ENCODE measurements at places on chromosomes 1 and 21. TPM values are rescaled to one million over a fixed set of nuclear protein-coding genes. Genes with fewer than 3 reads are reported as not detected.

- no peak for DNase-seq
These were observed 19.0 kb downstream of the CRYZ start for GRCh38 chr1:74713849-74714248.

GRCh38 chr1:170893655-170894297 is 41.6 kb upstream of the MROH9 start:
- no peak for DNase-seq

- no peak for DNase-seq
These were observed 200.0 kb downstream of the SLC45A1 start for GRCh38 chr1:8517661-8518489.

The KDM5B gene
- total RNA-seq = 63.1 TPM

- DNase-seq = no peak
These were observed 238.2 kb downstream of the GRIK3 start for GRCh38 chr1:36796106-36796590.

The TRAF3IP3 gene
- 2.3 TPM for total RNA-seq

DNA sequence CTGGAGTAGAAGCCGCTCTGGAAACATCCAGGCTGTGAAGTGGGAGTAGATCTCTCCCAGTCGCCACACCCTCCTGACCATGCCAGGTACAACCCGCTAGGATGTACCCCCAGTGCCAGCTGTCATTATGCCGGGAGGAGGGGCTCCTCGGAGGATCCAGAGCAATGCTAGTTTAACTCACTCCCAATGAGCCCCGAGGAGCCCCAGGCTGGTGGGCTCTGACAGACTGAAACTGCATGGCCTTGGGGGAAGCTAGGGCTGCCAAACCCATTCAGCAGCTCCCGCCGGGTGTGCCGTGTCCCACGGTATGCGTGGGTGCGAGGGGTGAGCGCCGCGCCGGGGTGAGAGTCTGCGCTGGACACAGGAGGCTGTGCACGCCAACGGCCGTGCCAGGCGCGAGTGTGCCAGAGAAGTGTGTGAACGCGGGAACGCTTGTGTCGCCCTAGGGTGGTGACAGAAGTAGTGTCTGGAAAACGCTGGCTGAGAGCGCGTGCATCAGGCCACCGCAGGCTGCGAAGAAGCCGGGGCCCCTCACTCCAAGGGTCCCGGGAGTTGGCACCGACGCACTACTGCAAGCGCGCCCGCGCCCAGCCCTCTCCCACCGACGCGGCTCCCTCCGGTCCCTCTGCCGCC is 177.1 kb upstream of the EDN2 start:
- no peak for DNase-seq

- peak; percentile 69 for DNase-seq
These were observed 408 bp downstream of the LMO4 start for GRCh38 chr1:87329051-87329525.

DNA sequence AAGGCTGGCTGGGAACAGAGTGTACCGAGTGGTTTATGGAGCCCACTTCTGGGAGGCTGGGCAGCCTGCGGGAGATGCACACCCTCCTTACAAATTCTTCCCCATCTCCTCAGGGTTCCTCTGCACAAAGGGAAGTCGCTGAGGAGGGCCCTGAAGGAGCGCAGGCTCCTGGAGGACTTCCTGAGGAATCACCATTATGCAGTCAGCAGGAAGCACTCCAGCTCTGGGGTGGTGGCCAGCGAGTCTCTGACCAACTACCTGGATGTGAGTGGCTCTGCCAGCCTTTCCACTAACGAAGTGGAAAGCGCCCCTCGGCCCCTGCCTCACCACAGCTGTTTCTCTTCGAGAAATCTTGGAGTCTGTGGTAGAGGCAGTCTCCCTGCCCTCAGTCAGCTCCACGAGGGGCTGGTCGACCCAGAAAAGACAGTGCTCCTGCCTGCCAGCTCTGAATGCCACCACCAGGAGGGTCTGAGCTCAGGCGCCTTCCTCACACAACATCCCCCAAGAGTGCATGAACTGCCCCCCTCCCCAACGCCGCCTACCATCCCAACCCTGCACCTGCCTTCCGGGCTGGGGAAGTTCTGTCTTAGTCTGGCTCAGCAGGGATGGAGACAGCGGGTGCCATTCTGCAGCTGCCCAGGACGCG is 31.8 kb downstream of the PROK1 start:
- DNase-seq = no peak

GRCh38 chr1:85058786-85059185 is 10.5 kb upstream of the MCOLN3 start:
- no peak for DNase-seq

The PAPPA2 gene
- 2.0 TPM for total RNA-seq

GRCh38 chr1:94070865-94071264 is 50.1 kb downstream of the ABCA4 start:
- DNase-seq = no peak

GRCh38 chr1:93253516-93253915 is 73.0 kb downstream of the CCDC18 start:
- DNase-seq = no peak

DNA sequence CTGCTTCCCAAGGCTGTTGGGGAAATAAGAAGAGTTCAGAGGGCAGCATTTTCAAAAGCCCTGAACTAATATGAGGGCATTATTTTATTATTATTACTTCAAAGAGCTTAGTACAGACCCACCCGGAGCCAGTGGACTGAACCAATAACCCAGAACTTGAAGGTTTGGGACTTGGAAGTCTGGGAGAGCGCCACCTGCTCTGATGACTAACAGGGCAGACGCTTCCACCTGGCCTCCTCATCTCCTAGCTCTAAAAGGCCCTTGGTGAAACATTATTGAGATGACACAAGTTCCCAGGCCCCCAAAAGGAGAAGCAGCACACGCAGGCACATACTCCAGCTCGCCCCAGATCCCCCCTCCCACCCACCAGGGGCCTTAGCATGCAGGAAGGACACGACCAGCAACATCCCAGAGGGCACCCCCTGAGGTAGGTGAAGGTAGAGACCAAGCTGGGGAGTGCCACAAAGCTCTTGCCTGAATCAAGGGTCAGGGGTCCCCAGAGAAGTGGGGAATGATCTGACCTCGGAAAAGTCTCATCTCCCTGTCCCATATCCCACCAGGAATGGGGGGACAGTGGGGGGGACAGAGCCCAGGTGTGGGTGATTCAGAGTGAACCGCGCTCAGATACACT is 1.3 kb downstream of the DLGAP3 start:
- no peak for DNase-seq

DNA sequence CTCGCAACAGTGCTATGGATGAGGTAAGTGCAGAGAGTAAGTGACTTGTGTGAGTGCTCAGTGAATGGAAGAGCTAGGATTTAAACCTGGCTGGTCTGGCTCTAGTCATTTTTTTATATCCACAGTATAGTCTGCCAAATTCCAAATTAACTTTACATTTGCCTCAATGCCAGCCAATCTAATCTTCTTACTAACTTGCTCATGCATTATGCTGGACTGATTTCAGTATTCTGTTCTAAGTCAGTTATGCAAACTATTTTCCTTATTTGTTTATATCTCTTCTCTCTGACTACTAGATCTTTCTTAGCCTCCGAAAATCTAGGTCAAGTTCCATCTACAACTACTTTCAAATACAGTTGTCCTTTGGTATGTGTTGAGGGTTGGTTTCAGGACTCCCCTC is 133.3 kb downstream of the XPR1 start:
- no peak for DNase-seq

DNA sequence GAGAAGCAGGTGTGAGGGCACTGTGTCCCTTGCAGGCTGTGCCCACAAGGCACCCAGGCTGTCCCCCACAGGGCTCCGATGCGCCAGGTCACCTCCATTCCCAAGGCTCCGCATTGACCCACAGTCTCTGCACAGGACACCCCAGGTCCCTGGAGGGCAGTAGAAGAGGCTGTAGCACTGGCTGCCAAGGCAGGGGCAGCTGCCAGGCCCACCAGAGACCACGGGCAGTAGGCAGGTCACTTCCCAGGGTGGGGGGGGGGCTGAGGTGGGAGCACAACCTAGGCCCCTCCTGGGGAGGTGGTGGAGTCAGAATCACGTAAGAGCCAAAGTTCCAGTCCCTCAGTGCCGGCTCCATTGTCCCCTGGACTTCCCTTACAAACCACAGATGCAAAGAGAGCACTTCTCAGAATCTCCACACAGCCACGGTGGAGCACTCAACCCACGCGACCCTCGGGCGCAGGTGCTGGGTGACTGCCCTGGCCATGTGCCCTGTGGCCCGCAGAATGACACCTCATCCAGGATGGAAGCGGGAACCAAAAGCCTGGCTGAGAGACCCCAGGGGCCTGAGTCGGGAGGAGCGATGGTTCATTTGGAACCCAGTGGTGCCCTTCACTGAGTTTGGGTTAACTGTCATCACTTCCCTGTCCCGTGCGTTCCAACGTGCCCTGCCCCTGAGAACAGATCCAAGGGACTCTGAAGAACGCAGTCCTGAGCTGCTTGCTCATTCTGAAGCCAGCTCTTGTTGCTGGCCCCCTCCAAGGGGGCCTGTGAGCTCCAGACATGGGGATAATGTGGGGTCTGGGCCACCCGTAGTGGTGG is 69.7 kb upstream of the PDE9A start:
- DNase-seq = peak; percentile 20

The SERINC2 gene
- 381 TPM for total RNA-seq

GRCh38 chr1:12424087-12424529 is 193.9 kb downstream of the DHRS3 start:
- no peak for DNase-seq

DNA sequence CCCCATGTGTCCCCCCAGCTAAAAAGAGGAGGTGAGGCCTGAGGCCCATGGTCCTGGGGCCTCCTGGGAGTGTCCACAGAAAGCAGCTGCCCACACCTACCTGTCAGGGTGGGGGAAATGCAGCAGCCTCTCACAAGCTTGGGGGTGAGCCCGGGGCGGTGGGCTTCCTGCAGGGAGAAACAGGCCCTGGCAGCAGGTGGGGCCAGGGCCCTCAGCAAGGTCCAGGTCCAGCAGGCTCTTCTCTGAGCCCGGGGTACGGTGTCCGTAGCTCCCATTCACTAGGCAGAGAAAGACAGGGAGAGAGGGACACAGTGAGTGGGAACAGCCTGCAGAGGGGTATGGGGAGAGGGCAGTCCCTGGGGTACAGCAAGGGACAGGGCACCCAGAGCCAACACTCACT is 139.0 kb downstream of the GLIS1 start:
- no peak for DNase-seq

Data from left colon (tissue), 2 donors.